ENCODE measurements at places on chromosomes 16 and 17. TPM values are rescaled to one million over a fixed set of nuclear protein-coding genes. Genes with fewer than 3 reads are reported as not detected.

DNA sequence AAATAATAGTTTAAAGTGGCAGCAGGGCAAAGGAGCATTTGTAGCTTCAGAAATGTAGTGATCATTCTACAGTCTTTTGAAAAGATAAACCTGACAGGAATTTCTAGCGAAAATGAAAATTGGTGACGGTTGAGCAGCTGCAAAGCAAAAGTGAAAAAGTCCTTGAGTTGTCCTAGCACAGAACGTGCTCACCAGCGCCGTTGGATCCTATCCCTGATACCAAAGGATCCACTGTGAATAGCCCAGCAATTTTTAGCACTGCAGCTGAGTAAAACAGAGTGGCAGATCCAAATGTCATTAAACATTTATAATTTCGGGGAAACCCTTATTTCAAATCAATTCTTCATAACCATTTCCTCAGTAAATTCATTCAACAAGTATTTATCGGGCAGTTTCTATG, 453.8 kb upstream of the HSBP1 start:
- no peak for DNase-seq

DNA sequence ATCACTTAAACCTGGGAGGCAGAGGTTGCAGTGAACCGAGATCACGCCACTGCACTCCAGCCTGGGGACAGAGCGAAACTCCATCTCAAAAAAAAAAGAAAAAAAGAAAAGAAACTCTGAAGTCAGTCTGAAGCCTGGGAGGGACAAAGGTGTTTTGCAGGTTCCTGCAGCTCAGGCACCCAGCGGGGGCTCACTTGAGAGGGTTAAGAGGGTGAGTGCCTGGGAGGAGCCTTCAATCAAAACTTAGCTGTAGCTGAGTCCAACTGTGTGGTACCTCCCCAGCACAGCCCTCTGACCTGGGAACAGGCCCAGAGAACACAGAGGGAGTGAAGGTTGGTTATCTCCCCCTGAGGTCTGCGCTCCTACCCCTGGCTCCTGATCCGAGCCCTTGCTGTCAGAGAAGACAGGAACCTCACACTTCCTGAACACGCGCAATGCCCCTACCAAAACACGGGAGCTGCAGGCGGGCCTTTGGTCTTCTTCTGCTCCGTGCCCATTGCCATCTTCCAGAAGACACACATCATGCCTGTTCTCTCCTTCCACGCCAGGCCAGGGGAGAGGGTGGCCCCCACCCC, 20.4 kb upstream of the ZC3H18 start:
- no peak for DNase-seq

- peak; percentile 54 for DNase-seq
Observed at GRCh38 chr16:31177136-31177535, 2.8 kb upstream of the FUS start.

- DNase-seq, result no peak
Observed at GRCh38 chr16:15439102-15439501, 4.7 kb downstream of the BMERB1 start.

DNA sequence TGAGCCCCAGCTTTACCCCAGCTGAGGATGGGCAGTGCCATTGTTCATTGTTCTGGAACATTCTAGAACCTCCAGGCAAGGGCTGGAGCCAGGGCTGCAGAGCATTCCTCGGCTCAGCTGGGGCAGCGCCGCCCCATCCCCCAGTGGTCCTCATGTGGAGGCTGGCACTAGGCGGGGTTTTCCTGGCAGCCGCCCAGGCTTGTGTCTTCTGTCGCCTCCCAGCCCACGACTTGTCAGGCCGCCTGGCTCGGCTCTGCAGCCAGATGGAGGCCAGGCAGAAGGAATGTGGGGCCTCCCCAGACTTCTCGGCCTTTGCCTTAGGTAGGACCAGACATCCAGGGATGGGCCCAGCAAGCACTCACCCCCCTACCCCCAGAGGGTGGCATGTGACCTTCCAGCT, at the start of gene TMEM95:
TMEM95 (plus strand) TSS at position 104 of the 400 bp plus-strand sequence; CDS start at position 153, 49 bp downstream.
- no peak for DNase-seq

- no peak for DNase-seq
Observed at GRCh38 chr16:54987081-54987480, 56.4 kb downstream of the IRX5 start.

- no peak for DNase-seq
Observed at GRCh38 chr16:74792225-74792624, 17.6 kb upstream of the FA2H start.

DNA sequence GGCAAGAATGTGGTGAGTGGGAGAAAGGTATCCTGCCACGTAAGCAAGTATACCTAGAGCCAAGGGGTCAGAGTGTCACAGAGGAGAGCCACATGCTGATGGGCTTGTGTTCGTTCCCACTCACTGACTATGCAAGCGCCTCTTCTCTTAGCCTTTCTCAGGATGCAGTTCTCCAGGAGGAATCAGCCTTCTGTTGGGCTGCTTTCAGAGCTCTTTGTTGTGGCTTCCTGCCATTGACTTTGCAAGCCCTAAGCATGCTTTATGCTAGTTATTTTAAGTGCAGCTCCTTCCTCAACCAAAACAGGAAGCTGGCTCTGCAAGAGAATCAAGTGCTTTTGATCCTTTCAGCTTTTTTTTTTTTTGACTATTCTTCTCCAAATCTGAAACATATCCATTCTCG, 66.6 kb downstream of the SIAH1 start:
- DNase-seq, result no peak

GRCh38 chr17:49976163-49976827, 7.3 kb downstream of the DLX4 start:
- DNase-seq, result no peak

- no peak for DNase-seq
Observed at GRCh38 chr17:37117373-37118142, 168.8 kb downstream of the AATF start.

- DNase-seq, result no peak
Observed at GRCh38 chr16:86580791-86581170, 2.4 kb downstream of the FOXL1 start.

- DNase-seq, result no peak
Observed at GRCh38 chr17:15269780-15270089, 4.6 kb upstream of the PMP22 start.

GRCh38 chr17:27203241-27203640, 90.7 kb upstream of the WSB1 start:
- no peak for DNase-seq

GRCh38 chr16:71379711-71380110, 21.2 kb downstream of the CALB2 start:
- DNase-seq, result no peak

GRCh38 chr17:50447870-50448595, 20.6 kb downstream of the CHAD start:
- DNase-seq, result no peak

GRCh38 chr16:82055728-82056549, 20.9 kb downstream of the HSD17B2 start:
- DNase-seq, result no peak

DNA sequence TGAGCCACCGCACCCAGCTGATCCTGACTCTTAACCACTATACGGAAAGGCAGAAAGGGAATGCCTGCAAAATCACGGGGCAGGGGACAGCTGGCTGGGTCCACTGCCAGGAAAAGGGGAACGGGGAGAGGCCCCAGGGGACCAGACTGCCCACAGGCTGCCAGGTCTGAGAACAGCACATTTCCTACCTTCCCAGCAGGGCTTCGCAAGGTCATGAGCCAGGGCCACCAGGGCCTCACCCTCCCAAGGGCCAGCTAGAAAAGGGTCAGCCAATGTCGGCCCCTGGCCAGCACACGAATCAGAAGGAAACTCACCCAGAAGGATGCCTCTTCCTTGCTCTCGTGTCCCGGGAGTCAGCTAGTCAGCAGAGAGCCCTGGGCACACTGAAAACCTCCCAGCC, 118.4 kb downstream of the ZNF423 start:
- no peak for DNase-seq

DNA sequence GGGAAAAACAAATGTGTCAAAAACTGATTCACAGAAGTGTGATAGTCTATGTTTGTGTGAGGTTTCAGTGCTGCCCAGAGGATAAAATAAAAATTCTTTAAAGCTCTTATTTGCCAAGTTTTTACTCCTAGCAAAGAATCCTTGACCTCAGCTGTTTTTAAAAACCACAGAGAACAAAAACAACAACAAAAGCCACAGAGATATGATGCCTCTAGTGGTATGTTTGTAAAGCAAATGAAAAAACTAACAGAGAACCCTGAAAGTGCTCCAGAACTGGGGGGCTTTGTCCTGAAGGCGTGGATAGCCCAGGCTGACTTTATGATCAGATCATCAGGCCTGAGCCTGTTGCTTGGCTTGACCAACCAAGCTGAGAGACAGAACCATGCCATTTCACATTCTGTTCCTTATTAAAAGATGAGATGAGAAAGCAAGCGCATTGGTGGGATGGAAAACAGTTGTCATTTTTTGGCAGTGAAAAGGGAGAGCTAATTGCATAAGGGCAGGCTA, 411.0 kb downstream of the CPPED1 start:
- no peak for DNase-seq

- DNase-seq, result no peak
Observed at GRCh38 chr17:82947051-82947991, 107.5 kb upstream of the ZNF750 start.

- no peak for DNase-seq
Observed at GRCh38 chr16:10081201-10081940, 100.9 kb downstream of the GRIN2A start.

DNA sequence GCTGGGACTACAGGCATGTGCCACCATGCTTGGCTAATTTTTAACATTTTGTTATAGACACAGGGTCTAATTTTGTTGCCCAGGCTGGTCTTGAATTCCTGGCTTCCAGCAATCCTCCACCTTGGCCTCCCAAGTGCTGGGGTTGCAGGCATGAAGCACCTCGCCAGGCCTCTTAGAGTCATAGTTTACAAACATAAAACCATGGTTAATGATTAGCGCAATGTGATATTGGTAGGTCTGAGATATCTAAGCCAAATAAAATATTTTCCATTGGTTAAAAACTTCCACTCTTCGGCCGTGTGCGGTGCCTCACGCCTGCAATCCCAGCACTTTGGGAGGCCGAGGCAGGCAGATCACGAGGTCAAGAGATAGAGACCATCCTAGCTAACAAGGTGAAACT, 16.6 kb downstream of the TXNDC11 start:
- DNase-seq, result no peak

GRCh38 chr16:50695017-50696000, 1.9 kb downstream of the NOD2 start:
- DNase-seq, result no peak

- DNase-seq, result no peak
Observed at GRCh38 chr17:1934901-1935300, 90.2 kb downstream of the RTN4RL1 start.

DNA sequence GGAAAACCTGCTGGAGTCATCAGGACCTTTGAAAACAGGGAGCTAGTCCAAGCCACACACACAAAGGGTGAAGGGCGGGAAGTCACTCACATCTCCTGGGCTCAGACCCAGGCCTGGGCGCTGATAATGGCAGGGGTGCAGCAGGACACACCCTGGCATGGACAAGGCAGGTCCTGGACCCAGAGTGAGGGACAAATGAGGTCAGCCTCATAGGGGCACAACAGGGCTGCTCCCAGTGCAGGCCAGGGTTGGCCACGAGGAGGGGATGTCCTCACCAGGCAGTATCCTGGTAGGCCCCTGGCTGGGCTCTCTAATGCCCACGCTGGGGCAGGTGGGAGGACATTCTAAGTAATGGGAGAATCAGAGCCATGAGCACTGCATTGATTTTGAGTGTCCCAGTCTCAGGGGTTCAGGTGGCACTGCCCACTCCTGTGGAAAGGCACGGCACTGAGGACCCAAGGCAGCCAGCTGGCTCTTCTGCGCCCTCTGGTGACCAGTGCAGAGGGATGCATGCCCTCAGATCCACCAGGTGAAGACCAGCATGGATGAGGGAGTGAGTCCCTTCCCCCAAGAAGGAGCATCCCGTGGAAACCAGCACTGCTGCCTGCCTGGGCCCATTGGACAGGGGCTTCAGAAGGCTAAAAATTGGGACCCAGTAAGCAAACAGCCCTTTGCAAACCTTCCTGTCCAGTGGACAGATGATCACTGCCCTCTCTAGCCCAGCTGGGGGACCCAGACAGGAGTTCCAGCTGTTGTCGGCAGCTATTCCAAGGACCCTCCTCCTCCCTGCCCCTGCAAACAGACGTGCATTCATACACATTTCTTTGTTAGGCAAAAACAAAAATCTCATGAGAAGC, 23.4 kb upstream of the SREBF1 start:
- DNase-seq, result peak; percentile 66

GRCh38 chr16:11547118-11547916, 39.4 kb downstream of the LITAF start:
- no peak for DNase-seq

DNA sequence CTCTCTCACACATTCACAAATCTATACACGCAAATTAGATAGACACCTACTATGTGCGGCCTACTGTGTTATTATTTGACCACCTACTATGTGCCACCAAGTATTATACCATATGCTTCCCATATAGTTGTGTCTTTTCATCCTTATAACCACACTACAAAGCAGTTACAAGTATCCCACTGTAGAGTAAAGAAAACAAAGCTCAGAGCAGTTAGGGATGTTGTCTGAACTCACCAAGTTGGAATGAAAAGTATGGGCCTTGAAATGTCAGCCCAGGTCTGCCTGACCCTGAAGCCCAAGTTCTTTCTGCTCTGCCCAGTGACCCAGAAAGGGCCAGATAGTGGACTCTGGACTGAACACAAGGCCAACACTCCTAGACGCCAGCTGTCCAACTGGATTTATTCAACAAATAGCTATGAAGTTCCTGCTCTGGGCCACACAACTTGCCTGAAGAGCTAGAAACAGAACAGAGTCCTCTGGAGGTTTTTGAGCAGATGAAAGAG, 8.5 kb downstream of the KRT37 start:
- no peak for DNase-seq

DNA sequence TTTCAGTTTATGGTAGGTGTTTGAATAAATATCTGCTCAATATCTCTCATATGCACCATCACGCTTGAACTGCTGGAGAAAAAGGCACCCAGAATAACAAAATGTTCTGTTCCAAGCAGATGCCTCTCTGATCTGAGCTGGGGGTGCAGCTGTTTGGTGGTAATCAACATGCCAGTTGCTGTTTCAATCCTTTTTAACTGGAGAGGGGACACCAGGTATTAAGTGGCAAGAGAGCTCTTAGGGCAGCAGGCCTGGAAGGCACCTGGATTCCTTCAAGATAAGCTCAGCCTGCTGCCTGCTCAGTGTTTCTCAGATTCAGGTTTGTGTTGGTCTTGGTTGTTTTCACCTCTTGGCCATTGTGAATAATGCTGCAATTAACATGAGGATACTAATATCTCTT, 27.2 kb upstream of the VAT1L start:
- DNase-seq, result no peak

C16orf74 gene
- total RNA-seq, result 42.3 TPM

CCL15 gene
- total RNA-seq, result not detected

ITGAX gene
- total RNA-seq, result 0.80 TPM

PTX4 gene
- not detected for total RNA-seq

SPATA22 gene
- total RNA-seq, result not detected

TEKT5 gene
- total RNA-seq, result not detected

CMTM1 gene
- 3.5 TPM for total RNA-seq

NKD1 gene
- total RNA-seq, result 4.1 TPM

All from naive thymus-derived CD8-positive, alpha-beta T cell (primary cell).